ENCODE measurements at places on chromosomes 5 and 9.

- DNase-seq: no peak
Observed at GRCh38 chr9:129761293-129761900, 8.6 kb upstream of the PTGES start.

- DNase-seq: no peak
Observed at GRCh38 chr5:134047687-134048056, 42.9 kb upstream of the VDAC1 start.

GRCh38 chr9:118992813-118993794 lies 376.1 kb downstream of the BRINP1 start:
- no peak for DNase-seq

DNA sequence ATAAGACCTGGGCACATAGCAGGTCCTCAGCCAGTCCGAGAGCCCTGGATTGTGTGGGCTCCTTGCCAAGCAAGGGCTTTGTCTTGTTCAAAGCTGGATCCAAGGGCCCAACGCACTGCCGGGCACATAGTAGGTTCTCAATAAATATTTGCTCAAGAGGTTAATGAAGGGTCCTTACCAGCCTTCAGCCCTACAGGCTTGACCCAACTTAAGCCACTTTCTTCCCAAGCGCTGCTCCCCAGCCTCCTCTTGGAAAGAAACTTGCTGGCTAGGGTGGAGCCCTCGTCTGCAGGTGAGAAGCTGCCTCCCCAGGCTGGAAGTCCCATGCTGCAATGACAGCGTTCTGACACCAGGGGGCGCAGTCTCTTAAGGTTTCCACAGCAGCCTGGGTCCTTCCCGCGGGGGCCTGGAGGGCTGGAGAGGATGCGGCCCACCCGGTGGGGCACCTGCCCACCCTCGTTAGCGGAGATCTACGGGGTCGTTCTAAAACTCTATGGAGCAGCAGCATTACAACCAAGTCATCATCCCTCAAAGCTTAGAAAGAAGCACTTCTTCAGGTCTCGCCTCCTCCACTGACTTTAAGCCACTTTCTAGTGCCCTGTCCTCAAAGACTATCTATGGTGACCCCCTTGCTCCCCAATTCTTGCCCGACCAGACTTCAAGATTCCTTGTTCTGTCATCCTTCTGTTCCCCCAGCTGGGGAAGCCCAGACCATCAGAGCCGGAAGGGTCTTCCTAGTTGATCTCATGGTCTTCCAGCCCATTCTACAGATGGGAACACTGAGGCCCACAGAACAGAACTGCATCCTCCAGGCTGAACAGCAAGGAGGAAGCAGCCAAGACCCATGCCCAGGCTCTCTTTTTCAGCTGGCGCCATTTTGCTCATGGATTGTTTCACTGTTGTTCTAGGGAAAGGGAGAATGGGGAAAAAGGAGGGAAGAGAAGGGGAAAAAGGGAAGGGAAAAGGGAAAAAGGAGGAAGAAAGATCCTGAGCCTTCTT lies 115.4 kb downstream of the LHX2 start:
- DNase-seq: peak; percentile 69

- DNase-seq: no peak
Observed at GRCh38 chr5:68518286-68518685, 302.7 kb downstream of the PIK3R1 start.

DNA sequence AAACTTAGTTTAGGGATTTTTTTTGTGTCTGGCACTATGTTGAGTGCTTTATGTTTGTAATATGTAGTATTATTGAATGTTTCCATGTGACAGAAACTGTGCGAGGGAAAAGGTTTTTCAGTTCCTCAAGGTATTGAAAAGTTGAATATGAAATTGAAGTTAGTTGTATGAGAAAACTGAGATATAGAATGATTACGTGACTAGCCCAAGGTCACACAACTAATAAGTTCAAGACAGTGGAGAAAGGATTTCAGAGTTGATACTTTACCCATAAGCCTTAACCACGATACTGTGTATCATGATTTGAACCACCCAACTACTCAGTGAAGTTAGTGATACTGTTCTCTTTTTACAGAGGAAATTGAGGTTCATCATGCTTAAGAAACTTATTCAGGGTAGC lies 5.7 kb downstream of the NIPBL start:
- no peak for DNase-seq

GRCh38 chr9:70947086-70947485 lies 174.3 kb downstream of the TRPM3 start:
- DNase-seq: no peak

DNA sequence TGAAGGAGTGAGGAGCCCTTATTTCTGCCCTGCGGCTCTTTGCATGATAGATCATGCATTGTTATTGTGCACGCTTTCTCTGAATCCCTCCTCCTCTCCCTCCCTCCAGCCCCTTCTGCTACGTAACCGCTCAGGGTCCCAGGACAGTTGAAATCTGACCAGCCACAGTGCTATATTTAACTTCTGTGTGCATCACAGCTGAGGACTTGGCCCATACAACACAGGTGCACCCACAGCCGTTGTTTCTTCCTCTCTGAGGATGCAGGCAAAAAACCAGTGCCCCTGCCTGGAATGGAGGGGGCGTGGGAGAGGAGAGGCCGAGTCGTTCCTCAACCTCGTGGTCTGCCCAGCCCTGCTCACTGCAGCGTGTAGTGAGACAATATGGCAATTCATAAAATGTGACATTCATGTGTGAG lies 335.6 kb upstream of the CLINT1 start:
- DNase-seq: no peak

GRCh38 chr5:118379470-118379869 lies 608.9 kb downstream of the DTWD2 start:
- DNase-seq: no peak

DNA sequence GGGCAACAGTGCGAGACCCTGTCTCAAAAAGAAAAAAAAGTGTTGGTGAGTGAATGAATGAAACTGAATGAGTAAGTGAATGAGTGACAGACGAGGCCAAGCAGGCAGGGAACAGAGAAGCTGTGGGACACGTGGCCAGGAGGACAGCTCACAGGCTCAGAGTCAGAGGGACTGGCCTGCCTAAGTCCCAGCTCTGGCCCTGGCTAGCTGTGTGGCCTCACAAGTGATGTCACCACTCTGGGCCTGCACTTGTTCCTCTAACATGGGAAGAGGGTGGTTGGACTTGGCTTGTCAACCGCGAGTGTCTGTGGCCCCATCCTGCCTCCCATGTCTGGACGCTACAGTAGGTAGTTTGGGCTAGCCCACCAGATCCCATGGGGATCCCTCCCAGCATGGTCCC lies 4.7 kb upstream of the PLPP7 start:
- DNase-seq: no peak

DNA sequence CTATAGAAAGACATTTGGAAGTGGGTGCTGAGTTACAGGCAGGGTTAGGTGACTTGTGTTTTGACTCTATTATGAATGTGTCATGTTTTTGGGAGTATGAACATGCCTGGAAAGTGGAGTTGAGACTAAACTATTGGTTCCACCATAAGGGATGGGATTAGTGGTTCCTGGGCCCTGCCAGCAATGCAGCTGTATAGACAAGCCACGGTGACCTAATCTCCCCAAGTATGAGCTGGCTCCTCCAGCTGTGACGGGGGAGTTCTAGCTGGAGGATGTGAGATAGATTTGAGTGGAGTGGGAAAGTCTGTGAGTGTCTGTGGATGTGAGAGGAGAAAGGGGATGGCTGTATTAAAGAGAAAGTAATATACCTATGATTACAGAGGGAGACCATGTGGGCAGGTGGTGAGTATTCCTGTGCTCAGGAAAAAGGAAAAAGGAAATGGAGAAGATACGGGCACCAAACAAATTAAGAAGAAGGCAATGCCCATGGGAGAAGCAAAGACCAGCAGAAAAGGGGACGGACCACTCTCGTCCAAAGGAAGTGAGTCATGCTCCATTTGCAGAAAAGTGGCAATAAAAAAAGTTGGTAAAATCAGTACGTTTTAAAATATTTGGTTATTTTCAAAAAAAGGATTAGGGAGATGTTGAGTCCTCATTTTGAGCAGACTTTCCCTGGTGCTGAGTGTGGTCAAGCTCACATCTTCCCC lies 48.3 kb upstream of the ICE1 start:
- DNase-seq: no peak

DNA sequence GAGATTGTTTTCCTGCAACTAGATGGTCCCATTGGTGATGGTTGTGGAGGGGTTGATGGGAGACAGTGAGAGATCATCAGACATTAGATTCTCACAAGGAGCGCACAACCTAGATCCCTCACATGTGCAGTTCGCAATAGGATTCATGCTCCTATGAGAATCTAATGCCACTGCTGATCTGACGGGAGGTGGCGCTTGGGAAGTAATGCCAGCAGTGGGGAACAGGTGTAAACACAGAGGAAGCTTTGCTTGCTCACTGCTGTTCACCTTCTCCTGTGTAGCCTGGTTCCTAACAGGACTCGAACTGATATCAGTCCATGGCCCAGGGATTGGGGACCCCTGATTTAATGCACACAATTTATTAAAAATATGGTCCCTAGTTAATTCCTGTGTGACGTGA lies 18.8 kb downstream of the SNCAIP start:
- no peak for DNase-seq

- no peak for DNase-seq
Observed at GRCh38 chr9:83981126-83981871, 694 bp downstream of the RMI1 start.

GRCh38 chr5:111720333-111720890 lies 36.6 kb downstream of the NREP start:
- DNase-seq: no peak

DNA sequence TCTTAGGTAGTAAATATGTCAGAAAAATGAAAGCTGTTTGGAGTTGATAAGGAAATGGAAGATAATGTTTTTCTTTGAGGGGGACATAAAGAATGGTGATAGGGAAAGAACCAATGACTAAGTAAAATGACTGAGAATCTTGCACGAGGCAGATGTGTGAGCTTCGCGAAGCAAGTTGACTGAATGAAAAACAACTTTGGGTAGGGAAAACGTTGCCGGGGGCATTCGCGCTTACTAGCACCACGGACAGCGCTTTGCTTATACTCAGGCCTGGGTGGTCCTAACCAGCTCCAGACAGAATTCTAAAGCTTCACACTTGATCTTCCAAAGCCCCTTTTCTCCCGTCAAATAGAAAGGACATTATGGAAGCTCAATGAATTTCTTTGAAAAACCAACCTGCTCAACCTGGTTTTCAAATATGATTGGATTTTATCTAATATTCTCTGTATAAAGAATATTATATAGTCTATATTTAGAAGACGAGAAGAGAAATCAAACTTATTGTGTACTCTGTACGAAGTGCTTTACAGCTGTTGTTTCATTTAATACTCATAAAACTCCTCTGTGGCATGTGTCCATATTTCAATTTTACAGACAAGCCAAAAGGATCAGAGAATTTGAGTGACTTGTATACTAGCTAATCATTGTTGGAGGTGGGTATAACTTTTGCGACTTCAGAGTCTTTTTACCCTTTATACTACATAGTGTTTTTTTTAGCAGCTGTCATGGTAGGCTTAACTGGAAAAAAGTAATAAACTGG lies 1.9 kb upstream of the CDKN2B start:
- DNase-seq: no peak

DNA sequence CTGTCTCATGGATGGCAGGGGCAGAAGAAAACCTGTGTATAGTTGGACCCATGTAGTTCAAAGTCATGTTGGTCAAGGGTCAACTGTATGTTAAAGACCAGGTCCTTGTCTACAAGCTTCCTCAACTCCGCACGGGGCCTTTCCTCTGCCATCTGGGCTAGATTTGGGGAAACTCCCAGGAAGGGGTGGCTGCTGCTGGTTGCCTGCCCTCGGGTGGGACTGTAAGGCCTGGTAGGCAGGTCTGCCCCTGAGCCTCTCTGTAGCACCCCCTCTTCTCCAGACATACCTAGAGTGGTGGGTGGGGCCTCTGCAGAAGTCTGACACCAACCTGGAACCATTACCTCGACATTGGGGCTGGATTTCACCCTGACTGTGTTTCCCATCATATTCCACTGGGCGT lies 15.2 kb downstream of the ENHO start:
- no peak for DNase-seq

- DNase-seq: no peak
Observed at GRCh38 chr9:70902692-70903131, 218.7 kb downstream of the TRPM3 start.

GRCh38 chr9:3087697-3088096 lies 243.8 kb upstream of the PUM3 start:
- no peak for DNase-seq

- no peak for DNase-seq
Observed at GRCh38 chr9:134688231-134688630, 46.6 kb downstream of the COL5A1 start.

DNA sequence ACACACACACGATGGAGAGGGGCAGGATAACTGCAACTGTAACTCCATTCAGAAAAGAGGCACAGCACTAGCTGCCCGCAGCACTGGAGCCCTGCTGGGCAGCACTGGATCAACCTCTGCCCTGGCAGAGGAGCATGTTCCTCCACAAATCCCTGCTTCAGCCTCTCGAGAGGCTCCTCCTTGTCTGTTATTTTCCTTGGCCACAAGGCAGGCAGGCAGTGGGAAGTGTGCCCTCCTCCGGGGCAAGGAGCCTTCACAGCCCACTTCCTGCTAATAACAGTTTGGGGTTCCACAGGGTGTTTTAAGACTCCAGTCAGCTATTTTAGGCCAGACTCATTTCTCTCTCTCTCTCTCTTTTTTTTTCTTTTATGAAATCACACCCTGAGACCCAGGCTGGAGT lies 11.8 kb downstream of the FXN start:
- no peak for DNase-seq

- DNase-seq: no peak
Observed at GRCh38 chr5:54867310-54867944, 118.0 kb downstream of the ESM1 start.

GRCh38 chr9:107807183-107807582 lies 317.6 kb upstream of the KLF4 start:
- DNase-seq: no peak

DNA sequence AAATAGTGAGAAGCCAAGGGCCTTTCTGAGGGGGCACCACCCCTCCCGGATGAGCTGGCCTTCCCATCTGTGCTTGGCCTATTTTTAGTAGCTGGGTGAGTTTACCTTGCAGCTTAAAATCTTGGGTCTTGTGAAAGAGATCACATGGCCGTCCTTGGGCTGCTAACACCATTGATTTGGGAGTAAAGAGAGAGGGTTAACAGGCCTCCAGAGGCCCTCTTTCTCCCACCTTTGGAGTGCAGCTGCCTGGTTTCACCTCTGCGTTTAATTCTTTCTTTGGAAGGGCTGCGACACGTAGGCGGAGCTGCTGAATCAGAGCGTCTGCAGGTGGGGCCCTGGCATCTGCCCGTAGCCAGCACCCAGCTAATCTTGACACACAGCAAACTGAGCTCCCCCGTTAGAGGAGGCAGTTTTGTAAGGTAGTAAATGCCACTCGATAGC lies 12.8 kb downstream of the OLFM1 start:
- no peak for DNase-seq
